ENCODE measurements at places on chromosomes 4 and X.
A peak's percentile ranks its signal among the peaks of the same experiment; 100 is the strongest.

GRCh38 chrX:70172221-70172620 lies 5.1 kb upstream of the DGAT2L6 start:
- DNase-seq = no peak

- no peak for DNase-seq
These were observed 7.4 kb upstream of the HCCS start for GRCh38 chrX:11103751-11104150.

DNA sequence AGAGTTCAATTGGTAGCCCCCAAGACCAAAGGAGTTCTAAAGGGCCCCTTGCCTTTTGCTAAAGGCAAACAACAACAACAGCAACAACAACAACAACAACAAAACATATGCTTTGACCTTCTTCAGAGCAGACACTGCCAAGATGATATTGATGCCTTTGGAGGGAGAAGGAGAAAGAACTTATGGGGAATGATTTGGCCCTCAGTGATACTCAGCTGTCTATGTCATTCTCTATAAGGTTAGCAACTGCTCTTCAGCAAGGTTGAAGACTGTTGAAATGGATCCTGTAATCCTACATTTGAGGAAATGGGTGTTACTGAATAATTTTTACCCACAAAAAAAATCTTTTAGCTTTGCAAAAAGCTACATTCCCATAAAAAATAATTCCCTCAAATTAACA lies 72.5 kb downstream of the PRPS1 start:
- no peak for DNase-seq

GRCh38 chrX:329291-329910 lies 10.8 kb upstream of the GTPBP6 start:
- no peak for DNase-seq

GRCh38 chr4:186067757-186068385 lies 1.1 kb upstream of the TLR3 start:
- DNase-seq = peak; percentile 74

GRCh38 chrX:103330681-103331288 lies 746 bp downstream of the TCEAL7 start:
- no peak for DNase-seq

GRCh38 chr4:108619372-108620100 lies 840 bp upstream of the RPL34 start:
- DNase-seq = no peak

DNA sequence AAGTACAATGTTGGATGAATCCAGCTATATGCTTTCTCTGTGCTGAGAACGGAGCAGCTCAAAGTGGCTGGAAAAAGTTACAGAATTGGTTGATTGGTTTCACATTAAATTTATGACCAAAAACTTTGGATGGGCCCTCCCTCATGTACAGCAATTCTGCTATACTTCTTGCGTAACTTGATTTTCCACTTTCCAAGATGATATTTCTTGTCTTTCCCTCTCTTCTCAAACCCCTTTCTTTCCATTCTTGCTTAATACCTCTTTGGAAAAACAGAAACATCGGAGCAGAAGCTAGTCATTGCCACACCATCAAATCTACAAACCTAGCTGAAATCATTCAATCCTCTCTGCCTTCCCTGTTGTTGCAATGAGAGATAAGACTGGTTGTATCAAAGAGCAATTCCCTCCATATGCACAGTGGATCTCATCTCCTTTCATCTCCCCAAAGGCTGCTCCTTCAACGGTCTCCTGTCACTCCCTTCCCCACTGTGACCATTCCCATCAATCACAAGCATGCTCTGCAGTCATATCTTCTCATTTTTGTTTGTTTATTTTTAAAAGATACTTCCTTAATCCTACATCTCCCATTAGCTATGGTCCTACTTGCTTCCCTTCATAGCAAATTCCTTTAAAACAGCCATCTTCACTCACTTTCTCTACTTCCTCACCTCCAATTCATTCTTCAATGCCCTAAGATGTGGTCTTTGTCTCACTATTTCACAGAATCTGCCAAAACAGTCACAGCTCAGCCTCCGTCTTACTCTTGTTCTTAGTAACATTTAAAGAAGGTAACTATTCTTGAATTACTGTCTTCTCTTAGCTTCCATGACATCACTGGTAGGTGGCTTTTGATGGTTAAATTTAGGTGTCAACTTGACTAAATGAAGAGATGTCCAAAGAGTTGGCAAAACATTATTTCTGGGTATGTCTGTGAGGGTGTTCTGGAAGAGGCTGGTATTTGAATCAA lies 145.5 kb downstream of the FAM13A start:
- no peak for DNase-seq

GRCh38 chr4:71404049-71404448 lies 65.2 kb downstream of the SLC4A4 start:
- no peak for DNase-seq

- DNase-seq = no peak
These were observed 5.1 kb upstream of the MTHFD2L start for GRCh38 chr4:74152836-74153235.

GRCh38 chr4:2954358-2955185 lies 8.6 kb downstream of the NOP14 start:
- DNase-seq = no peak

GRCh38 chrX:11470250-11470974 lies 177.2 kb downstream of the AMELX start:
- DNase-seq = no peak

- DNase-seq = peak; percentile 49
These were observed at the start of gene DDIT4L for GRCh38 chr4:100189820-100190642. TSS of gene DDIT4L (minus strand) at chr4:100190468. CDS start at chr4:100189983, 485 bp downstream.

GRCh38 chrX:18761750-18762149 lies 54.3 kb downstream of the PPEF1 start:
- DNase-seq = no peak

GRCh38 chrX:13658602-13659001 lies 5.7 kb downstream of the TCEANC start:
- peak; percentile 44 for DNase-seq

DNA sequence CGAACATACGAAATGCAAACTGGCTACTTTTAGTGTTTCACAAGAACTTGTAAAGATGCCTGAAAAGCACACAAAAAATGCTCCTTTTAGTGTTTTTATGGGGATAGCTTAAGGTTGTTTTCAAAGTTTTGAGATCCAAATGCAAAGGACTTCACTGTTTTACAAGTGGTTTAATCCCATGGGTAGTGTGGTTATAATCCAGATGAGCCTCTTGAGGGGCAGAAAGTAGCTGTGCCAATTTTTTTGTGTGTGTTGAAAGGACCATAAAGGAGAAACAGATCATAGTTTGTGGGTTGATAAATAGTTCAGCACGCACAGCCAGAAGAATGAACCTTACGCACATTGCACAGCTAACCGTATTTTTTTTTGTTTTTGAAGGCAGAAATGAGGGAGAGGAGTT lies 126.9 kb upstream of the GIMD1 start:
- no peak for DNase-seq

- DNase-seq = no peak
These were observed 147.2 kb upstream of the RBPJ start for GRCh38 chr4:26173619-26174018.

GRCh38 chr4:108694423-108694822 lies 44.0 kb downstream of the OSTC start:
- no peak for DNase-seq

GRCh38 chr4:48228949-48229348 lies 40.7 kb downstream of the TEC start:
- DNase-seq = no peak

GRCh38 chrX:119427024-119427794 lies 28.1 kb downstream of the SLC25A43 start:
- no peak for DNase-seq

DNA sequence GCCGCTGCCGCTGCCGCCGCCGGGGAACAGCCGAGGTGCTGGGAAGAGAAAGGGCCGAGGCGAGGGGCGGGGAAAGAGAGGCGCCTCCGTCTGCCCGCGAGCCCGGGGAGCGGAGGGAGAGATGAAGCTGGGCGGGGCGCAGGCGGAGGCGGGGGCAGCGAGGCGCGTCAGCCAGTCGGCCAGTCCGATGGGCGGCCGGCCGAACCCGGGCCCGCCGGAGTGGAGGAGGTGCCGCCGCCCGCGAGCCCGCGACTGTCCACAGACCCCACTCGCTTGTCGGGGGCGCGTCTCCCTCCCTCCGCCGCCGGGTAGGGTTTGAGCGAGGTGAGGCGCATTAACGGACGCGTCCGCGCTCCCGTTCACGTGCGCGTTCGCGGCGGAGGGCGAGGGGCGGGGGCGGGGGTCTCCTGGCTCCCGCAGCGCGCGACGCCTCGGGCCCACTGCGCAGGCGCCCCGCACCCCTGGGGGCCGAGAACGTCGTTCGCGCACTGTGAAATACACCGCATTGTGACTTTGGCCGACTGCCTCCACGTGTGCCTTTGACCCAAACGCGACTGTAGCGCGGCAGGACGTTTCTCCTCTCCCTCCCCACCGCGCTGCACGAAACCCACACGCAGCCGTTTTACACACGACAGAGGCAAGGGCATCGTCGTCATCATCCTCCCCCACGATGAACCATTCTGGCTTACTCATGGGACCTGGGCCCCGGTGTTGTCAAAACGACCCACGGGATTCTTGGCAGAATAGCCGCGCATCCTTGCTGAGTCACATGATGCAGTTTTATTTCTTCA lies at the start of gene NUDT11:
TSS of gene NUDT11 (minus strand) at position 92 of the 791 bp plus-strand sequence. CDS start 148 bp downstream, outside the sequence.
- DNase-seq = peak; percentile 32

DNA sequence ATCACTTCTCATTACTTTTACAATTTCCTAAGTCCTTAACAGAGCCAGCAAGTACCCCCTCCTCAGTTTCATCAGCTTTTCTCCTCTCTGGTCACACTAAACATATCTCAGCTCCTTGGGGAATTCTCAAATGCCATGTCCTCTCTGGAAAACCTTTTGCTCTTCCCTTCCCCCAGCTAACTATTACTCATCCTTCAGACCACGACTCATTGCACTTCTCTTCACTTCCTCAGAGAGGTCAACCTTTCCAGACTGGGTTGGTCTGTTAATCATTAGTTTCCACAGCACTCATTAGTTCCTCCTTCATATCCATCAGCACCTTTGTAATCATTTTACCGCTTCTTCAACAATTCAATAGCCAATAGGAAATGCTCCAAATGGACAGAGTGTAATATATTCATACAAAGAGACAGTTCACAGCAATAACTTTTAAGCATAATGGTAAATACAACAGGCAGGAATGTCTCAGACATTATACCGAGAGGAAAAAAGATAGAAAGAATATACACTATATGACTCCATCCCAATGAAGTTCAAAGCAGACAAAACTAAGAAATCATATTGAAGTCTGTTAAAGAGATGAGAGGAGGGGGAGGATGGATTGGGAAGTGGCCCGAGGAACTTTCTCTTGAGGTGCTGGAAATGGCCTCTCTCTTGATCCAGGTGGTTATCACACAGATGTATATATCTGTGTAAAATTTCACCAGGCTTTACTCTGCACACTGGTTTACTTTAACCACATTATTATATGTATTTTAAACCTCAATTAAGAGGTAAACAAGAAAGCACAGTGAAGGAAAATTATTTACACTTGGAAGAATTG lies 39.6 kb downstream of the DDX60L start:
- peak; percentile 92 for DNase-seq

DNA sequence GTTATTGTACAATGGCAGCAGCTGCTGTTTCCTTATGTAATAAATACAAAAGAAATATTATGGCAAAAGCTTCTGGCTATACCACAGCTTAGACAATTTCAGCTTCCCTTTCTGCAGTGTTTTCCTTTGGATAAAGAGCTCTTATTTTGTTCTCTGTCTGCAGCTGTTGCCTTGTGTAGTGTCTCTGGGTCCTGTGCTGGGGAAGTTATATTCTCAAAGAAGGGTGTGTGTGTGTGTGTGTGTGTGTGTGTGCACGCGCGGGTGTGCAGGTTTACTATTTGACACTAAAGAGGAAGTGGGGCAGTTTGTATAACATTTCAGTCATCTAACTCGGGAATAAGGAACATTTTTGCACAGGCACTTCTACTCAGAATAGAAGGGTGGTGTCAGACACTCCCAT lies 83.6 kb downstream of the REPS2 start:
- no peak for DNase-seq

DNA sequence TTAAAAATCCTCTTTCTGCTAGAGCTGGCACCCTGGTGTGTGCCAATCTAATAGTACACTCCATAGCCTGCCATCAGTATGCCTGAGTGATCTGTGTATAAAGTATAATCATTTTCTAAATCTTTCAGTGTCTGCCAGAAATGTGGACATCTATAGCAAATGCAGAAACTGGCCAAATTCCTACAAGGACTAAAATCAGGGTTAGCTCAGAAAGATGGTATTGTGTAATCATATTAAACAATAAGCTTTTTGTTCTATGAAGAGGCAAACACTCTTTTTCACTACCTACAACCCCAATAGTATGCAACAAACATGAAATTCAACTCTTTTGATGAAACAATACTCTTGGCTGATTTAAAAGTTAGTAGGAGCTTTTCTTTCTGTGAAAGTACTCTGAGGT lies 7.7 kb upstream of the TXLNG start:
- no peak for DNase-seq

DNA sequence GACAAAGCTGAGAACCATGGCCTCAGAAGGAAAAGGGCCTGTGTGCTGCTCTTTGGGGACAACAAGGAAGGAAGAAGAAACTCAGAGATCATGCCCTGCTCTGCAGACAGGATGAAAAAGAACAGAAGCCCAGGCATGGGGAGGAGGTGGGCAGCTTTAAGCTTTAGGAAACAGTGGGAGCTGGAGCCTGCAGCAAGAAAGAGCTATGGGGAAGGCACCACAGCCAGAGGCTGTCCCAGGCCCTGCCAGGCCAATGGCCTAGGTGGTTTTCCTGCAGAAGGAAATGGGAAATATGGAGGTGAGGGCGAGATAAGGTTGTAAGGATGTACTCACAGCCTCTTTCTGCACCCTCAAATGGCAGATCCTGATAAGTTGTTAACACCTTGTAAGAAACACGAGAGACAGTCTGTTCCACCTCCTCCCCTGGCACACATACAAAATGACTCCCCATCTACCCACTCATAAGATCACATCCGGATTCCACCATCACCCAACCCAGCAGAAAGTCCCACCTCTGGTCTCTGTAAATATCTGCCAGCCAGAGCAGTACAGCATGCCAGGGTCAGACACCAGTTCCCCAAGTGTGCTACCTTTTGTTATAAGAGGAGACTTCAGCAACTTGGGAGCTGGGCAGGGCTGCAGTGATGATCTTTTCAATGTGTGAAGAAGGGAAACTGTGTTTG lies 105.2 kb downstream of the RTL5 start:
- DNase-seq = no peak

DNA sequence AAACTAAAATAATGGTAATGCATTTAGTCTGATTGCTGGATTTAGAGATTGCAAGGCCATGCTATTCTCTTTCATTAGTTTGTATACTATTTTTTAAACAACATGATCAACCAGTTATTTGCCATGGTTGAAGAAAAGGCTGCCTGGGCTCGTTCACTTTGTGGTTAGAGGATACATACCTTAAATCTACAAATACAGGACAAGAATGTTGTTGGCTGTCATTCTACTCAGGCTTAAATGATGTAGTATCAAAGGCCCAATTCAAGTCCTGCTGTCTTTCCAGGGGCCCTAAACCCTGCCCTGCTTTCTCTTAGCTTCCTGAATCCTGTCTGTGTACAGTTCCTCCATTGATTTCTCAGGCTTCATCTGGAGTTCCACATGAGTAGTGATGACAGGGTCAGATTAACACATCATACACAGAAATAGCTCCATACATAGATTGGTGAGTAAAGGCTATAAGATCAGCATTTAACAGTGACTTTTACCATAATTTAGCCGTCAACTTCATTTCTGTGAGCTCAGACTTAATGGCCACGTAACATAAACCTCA lies 114.9 kb upstream of the GPRIN3 start:
- DNase-seq = no peak

- DNase-seq = no peak
These were observed 10.1 kb upstream of the MAP7D3 start for GRCh38 chrX:136261321-136261720.

- no peak for DNase-seq
These were observed 8.9 kb downstream of the LEF1 start for GRCh38 chr4:108159845-108160244.

GRCh38 chr4:148444296-148445070 lies 2.3 kb upstream of the NR3C2 start:
- DNase-seq = no peak

Measured in ACHN (cell line).